ENCODE measurements at places on chromosomes 2 and 18.

DNA sequence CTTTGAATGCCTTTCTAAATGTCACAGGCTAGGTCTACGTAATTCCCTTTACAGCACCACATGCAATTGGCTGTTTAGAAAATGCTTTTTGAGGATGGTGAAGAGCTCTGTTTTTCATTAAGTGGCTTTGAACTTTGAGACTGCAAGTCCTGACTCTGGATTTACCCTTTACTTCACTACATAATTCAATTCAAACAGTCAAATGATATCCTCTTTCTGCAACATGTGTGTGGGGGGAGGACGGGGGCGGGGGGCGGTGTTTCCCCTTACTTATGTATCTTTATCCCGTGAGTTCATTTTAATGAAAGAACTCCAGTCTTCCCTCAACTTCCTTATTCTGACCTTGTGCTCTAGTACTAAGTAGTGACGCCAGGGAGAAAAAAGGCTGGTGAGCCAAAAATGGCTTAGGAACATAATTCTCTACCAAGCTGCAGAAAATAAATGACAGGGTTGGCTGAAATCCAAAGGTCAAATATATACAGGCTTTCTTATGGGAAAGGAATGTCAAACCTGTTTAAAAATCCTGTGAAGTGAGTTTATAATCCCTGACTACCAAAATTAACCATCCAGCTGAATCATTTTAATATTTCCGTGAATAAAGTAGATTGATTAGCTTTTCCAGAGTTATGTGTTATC lies 119.6 kb downstream of the SLC8A1 start:
- DNase-seq = peak; percentile 77

DNA sequence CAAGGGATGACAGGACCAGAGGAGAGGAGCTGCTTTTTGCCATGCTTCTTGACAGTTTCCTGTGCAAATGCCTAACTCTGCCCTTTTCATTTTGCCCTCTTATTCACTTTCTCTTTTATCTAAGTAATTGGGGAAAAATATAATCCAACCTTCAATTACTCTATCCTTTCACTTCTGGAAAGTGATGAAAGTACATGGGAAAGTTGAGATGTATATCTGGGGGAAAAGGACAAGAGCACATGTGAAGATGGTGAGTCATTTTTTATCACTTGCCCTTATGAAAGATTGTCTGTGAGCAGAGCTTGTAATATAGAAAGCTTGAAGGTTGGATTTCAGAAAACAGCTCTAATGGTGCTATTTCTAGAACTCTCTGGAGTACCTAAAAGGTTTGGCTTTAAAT lies 1070.7 kb downstream of the CNTNAP5 start:
- no peak for DNase-seq

DNA sequence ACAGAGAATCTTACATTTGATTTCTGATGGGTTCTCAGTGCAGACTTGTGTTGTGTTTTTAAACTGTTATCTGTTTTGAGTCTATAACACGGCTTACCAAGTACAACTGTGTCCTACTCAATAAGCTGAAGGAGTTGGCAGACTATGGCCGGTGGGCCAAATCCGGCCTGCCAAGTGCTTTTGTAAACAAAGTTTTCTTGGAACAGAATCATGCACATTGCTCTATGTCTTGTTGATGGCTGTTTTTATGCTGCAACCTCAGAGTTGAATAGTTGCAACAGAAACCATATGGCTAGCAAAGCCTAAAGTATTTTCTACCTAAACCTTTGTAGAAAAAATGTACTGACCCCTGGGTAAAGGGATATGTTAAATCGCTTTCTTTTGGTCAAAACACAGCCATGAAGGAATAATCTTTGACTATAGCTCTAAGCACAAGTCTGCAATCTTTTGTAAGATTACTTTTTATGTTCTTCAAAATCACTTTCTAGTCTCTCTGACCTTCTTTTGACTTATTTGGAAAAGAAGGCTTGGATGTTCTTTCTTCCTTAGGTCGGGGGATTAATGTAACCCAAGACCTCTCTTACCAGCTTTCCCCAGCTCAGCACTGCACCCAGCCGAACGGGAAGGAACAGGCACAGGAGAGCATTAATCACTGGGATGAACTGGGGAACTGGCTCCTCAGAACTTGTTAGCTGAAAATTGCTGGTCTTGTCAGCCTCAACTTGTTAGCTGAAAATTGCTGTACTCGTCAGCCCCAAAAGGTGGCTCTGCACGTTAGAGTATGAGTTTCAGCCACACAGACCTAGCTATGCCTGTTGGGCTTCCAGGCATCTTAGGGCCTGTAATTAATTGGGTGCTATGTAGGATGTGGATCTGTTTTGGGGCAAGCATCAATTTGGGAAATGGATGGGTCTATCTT lies 75.4 kb downstream of the CD8B2 start:
- DNase-seq = no peak

GRCh38 chr2:30232801-30233130 lies 1.4 kb downstream of the LBH start:
- no peak for DNase-seq

- DNase-seq = peak; percentile 28
Observed at GRCh38 chr2:34070196-34070595, 471.1 kb upstream of the FAM98A start.

GRCh38 chr18:44945888-44946401 lies 265.3 kb downstream of the SETBP1 start:
- DNase-seq = no peak

DNA sequence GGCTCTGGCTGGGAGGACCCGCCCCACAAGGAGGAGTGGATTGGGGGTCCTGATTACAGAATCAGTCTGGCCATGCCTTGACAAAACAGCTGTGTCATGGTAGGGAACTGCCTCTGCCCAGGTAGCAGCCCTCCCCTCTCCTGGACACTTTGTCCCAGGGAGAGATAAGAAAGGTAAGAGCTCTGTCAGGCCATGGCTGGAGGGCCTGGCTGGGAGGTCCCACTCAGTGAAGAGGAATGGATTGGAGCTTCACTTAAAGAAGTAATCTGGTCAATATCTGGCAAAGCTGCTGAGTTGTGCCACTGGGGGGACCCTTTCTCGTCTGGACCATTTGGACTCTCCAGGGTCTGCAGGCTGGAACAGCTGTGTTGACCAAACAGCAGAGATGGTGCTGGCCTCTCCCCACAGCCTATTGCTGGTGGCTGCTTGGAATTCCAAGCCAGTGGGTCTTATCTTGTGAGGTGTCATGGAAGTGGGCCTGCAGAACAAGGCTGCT lies 75.4 kb downstream of the EPC2 start:
- DNase-seq = no peak

DNA sequence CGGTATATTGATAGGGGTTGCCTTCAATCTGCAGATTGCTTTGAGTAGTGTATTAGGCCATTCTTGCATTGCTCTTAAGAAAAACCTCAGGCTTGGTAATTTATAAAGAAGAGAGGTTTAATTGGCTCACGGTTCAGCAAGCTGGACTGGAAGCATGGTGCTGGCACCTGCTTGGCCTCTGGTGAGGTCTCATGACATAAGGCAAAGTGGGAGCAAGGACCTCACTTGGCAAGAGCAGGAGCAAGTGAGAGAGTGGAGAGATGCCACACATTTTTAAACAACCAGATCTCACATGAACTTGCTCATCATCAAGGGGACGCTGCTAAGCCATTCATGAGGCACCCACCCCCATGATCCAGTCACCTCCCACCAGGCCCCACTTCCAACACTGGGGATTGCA lies 4.9 kb downstream of the MAP3K2 start:
- DNase-seq = no peak

GRCh38 chr18:51751901-51752300 lies 554.4 kb upstream of the MEX3C start:
- DNase-seq = no peak

DNA sequence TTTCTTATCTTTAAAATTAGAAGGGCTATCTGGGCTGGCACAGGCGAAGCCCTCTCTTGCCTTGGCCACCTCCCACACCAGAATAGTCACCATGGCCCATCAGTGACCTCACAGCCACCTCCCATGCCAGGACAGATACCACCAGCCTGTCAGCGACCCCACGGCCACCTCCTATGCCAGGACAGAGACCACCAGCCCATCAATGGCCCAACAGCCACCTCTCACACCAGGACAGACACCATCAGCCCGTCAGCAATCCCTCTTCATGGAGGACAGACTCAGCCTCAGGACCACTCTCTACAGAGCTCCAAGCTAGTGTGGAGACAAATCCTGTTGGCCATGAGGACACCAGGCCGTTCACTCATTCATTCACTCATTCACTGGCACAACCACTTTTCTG lies 74.6 kb downstream of the ASB1 start:
- DNase-seq = no peak

- peak; percentile 51 for DNase-seq
Observed at GRCh38 chr2:112032689-112033465, 22.2 kb upstream of the TMEM87B start.

Measured in foreskin melanocyte (primary cell).